ENCODE measurements at places on chromosomes 12 and 14.

- DNase-seq, result no peak
Measured at GRCh38 chr12:90100579-90100978, 391.9 kb upstream of the ATP2B1 start.

DNA sequence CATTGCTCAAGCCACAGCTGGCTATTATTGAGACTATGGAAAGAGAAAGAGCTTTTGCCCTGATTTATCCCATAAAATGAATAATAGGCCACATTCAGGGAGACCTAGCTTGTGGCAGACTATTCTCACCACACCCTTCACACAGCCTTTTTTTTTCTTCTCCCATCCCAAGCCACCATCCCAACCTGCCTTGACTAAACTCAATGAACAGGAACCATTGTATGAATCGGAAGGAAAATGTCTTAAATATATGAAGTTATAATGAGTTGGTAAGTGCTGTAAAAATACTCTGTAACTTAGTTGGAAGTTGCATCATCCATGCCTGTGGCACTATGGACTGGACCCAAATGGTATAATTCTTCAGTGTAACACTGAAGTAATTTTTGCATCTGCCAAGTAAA, 338.4 kb downstream of the RAD51B start:
- no peak for DNase-seq

DNA sequence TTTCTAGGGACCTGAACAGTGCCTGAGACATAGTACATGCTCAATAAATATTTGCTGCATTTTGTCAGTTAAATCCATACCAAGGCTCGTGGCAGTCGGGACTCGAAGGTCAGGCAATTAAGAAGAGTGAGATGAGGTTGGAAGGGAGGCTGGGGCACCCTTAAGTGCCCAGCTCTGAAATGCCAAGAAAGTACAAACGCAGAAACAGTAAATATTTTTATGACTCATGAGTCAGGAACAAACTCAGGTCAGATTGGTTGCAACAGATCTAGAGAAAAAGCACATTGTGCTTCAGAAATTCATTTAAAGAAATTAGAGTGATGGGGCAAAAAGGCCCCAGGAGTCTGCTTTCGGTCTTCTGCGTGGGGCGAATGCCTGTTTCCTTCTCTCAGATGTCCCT, 83.0 kb upstream of the FZD10 start:
- DNase-seq, result no peak

GRCh38 chr12:116803013-116803736, 65.1 kb downstream of the RNFT2 start:
- DNase-seq, result no peak

- no peak for DNase-seq
Measured at GRCh38 chr12:24922090-24922489, 26.8 kb downstream of the BCAT1 start.

GRCh38 chr12:46524778-46525177, 152.2 kb upstream of the SLC38A2 start:
- DNase-seq, result no peak

Data from activated T-cell treated with anti-CD3 and anti-CD28 coated beads, Interleukin-2, amount 50 U/mL, for 48 hours (primary cell).